ENCODE measurements at places on chromosomes 1 and 21.

- no peak for DNase-seq
Measured at GRCh38 chr1:158998781-158999161, 10.9 kb upstream of the IFI16 start.

DNA sequence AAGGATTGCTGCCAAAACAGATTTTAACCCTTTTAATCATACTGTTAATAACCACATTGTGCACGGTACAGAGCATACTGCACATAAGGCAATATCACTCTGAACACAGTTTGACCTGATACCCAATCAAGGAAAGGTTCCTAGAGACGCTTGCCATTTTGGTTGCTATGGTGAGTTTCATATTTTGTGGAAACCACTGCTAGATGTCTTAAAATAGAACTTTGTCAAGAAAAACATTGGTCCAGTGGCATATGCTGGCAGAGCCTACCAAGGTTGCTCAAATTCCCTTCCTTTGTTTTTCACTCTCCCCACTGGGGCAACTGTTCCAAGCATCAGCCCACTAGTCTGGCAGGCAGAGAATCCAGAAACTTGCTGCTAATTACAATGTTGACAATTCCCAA lies 114.8 kb upstream of the DPYD start:
- no peak for DNase-seq

- DNase-seq, result no peak
Measured at GRCh38 chr1:226678251-226678650, 60.8 kb downstream of the ITPKB start.

GRCh38 chr1:107264561-107264960 lies 123.7 kb downstream of the NTNG1 start:
- DNase-seq, result no peak

GRCh38 chr1:25689686-25690381 lies 73.2 kb downstream of the MAN1C1 start:
- DNase-seq, result no peak
